ENCODE measurements at places on chromosomes 12 and 14. TPM values are rescaled to one million over a fixed set of nuclear protein-coding genes. Genes with fewer than 3 reads are reported as not detected.
A peak's percentile ranks its signal among the peaks of the same experiment; 100 is the strongest.

GRCh38 chr12:47729233-47729632 lies 3.9 kb upstream of the ENDOU start:
- DNase-seq, result no peak

DNA sequence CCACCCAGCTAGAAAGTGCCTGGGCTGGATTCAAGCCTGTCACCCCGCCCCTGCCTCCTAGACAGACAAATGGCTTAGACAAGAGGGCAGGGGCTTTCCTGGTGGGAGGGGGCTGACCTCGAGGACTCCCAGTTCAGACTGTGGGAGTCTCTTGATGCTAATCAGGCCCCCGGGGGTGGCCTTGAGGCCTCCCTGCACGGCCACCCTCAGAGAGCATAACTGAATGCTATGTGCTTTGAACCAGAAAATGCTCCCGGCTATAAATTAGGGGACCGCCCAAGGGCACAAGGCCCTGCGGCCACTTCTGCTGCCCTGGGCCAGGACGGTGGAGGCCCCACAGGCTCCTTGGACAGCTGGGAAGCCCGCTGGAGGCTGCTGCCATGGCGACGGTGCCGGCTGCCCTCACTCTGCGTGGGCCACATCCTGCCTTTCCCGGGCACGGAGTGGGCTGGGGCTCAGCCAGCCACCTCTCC lies 111.0 kb upstream of the NCOR2 start:
- DNase-seq, result no peak

DNA sequence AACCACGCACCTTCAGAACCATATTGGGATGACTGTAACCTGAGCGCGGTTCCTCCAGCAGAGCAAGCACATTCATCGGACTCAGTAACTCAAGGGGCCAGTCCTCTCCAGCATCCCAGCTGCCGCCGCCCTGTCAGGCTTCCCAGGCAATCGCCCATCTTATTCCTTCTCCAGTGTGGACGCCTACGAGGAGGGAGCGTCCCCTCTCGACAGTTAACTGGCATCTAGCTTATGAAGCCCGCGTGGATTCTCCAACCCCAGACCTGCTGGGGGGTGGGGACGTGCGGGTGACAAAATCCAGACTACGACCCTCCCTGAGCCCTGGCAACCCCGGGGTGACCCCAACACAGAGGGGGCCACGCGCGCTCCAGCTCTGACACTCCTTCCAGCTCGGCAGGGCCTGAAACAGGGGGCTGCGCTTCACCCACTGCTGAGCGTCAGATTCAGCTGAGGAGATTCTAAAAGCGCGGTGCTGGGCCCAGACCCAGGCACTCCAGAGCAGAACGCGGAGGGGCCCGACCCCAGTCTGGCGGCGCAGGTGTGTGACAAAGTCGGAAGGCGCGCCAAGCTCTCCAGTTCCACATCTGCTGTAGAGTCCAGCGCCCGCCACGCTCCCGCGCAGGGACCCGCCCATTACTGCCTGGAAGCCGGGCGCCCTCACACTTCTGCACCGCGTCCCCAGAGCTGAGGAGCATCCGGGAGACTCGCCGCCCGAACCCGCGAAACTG lies 43.9 kb upstream of the ESR2 start:
- DNase-seq, result peak; percentile 25

DNA sequence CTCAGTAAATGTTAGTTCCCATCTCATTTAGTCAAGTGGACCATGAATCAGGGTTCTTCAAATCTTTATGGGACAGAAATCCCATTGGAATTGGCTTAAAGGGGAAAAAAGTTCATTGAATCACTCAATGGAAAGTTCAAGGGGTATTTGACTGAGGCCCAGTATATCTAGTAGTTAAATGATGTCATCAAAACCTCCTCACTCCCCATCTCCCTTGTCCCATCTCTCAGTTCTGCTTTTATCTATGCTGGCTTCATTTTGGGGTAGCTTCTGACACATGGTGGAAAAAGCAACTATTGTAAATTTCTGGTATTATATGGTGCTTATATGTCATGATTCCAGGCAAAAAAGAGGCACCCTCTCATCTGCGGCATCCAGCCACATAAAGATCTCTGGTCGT lies 51.9 kb downstream of the DAAM1 start:
- DNase-seq, result no peak

- DNase-seq, result no peak
These were observed 39.0 kb upstream of the CEP83 start for GRCh38 chr12:94498698-94499097.

DNA sequence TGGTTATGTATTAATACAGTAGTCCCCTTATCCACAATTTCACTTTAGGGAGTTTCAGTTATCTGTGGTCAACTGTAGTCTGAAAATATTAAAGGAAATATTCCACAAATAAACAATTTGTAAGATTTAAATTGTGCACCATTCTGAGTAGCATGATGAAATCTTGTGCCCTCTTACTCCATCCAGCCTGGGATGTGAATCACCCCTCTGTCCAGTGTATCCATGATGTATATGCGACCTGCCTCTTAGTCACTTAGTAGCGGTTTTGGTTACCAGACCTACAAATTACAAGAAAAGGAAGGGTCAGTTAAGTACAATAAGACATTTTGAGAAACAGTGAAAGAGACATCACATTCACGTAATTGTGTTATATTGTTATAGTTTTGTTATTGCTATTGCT lies 39.9 kb upstream of the MDGA2 start:
- no peak for DNase-seq

- DNase-seq, result no peak
These were observed 99.9 kb downstream of the BCAT1 start for GRCh38 chr12:24848941-24849477.

LUM gene
- 257 TPM for total RNA-seq

IL31 gene
- total RNA-seq, result not detected

SERPINA10 gene
- total RNA-seq, result not detected
